ENCODE measurements at places on chromosomes 1 and 21. TPM values are rescaled to one million over a fixed set of nuclear protein-coding genes. Genes with fewer than 3 reads are reported as not detected.

- no peak for DNase-seq
Measured at GRCh38 chr1:60141276-60141675, 67.7 kb upstream of the C1orf87 start.

- DNase-seq: no peak
Measured at GRCh38 chr1:169005776-169006175, 100.7 kb upstream of the ATP1B1 start.

GRCh38 chr1:234000557-234001041, 96.1 kb downstream of the SLC35F3 start:
- DNase-seq: no peak

The MRPS21 gene
- total RNA-seq: 79.7 TPM
